Pancreas (tissue), 10 donors: ENCODE measurements at places on chromosomes 12 and 14. TPM values are rescaled to one million over a fixed set of nuclear protein-coding genes. Genes with fewer than 3 reads are reported as not detected.

The OVCH1 gene
- total RNA-seq: not detected

The RESF1 gene
- 17.2 TPM for total RNA-seq

DNA sequence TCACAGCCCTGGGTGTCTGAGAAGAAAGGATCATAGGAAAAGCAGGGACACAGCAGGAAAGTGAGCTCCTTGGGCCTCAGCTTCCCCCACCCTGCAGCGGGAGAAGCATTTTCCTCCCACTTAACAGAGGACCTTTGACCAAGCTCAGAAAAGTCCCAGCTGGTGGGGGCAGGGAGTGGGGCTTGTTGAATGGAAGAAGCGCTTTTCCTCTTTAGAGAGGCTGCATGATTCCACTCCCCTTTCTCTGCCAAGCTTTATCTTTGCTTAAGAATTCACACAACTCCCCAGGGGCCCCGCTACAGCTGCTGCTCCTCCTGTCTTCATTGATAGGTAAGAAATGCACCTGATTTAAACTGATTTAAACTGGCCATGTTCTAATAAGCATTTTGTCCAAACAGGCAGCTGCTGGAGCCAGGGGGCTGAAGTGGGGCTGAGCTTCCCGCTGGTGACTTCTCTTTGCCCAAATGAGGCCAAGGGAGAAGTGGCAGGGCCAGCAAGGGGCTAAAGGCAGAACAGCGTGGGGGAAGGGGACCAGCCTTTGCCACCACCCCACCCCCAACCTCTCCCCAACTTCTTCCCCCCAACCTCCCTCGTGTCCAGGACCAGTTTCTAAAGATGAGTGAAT, 1.7 kb upstream of the PAPLN start:
- H3K4me3 ChIP-seq: no peak overlapping the region
- no peak overlapping the region for H3K27ac ChIP-seq
- H3K27me3 ChIP-seq: no peaks in the 10 kb centered on the region

GRCh38 chr14:68255693-68256178, 436.2 kb downstream of the RAD51B start:
- no peak overlapping the region for H3K27ac ChIP-seq
- no peak overlapping the region for H3K4me3 ChIP-seq
- peaks cover 9% of the 10 kb centered on the region for H3K4me1 ChIP-seq
- H3K27me3 ChIP-seq: no peaks in the 10 kb centered on the region
- DNase-seq: no peak

The PARPBP gene
- total RNA-seq: 0.73 TPM

GRCh38 chr12:47223031-47223847, 143.5 kb upstream of the AMIGO2 start:
- no peaks in the 10 kb centered on the region for H3K36me3 ChIP-seq
- DNase-seq: no peak
- no peaks in the 10 kb centered on the region for H3K27me3 ChIP-seq
- H3K27ac ChIP-seq: peak overlapping the region; percentile 86

GRCh38 chr12:2291182-2291832, 238.5 kb downstream of the CACNA1C start:
- no peak overlapping the region for H3K4me3 ChIP-seq
- H3K4me1 ChIP-seq: no peaks in the 10 kb centered on the region
- DNase-seq: no peak
- H3K36me3 ChIP-seq: no peaks in the 10 kb centered on the region
- no peaks in the 10 kb centered on the region for H3K27me3 ChIP-seq

DNA sequence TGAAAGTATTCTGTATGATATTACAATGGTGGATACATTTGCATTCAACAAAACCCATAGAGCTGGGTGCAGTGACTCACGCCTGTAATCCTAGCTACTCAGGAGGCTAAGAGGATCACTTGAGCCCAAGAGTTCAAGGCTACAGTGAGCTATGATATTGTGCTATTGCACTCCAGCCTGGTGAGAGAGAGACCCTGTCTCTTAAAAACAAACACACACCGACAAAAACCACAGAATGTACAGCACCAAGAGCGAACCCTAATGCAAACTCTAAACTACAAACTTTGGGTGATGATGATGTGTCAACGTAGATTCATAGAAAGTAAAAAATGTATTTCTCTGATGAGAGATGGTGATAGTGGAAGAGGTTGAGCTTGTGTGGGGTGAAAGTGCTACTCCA, 8.6 kb downstream of the CAPRIN2 start:
- H3K36me3 ChIP-seq: no peaks in the 10 kb centered on the region
- no peak for DNase-seq
- no peaks in the 10 kb centered on the region for H3K4me1 ChIP-seq
- no peaks in the 10 kb centered on the region for H3K27me3 ChIP-seq

- no peak overlapping the region for H3K27ac ChIP-seq
- peaks cover 8% of the 10 kb centered on the region for H3K4me1 ChIP-seq
- no peaks in the 10 kb centered on the region for H3K27me3 ChIP-seq
- no peak overlapping the region for H3K4me3 ChIP-seq
- no peaks in the 10 kb centered on the region for H3K36me3 ChIP-seq
- no peak for DNase-seq
Observed at GRCh38 chr12:27020761-27021160, 1.6 kb upstream of the MED21 start.

DNA sequence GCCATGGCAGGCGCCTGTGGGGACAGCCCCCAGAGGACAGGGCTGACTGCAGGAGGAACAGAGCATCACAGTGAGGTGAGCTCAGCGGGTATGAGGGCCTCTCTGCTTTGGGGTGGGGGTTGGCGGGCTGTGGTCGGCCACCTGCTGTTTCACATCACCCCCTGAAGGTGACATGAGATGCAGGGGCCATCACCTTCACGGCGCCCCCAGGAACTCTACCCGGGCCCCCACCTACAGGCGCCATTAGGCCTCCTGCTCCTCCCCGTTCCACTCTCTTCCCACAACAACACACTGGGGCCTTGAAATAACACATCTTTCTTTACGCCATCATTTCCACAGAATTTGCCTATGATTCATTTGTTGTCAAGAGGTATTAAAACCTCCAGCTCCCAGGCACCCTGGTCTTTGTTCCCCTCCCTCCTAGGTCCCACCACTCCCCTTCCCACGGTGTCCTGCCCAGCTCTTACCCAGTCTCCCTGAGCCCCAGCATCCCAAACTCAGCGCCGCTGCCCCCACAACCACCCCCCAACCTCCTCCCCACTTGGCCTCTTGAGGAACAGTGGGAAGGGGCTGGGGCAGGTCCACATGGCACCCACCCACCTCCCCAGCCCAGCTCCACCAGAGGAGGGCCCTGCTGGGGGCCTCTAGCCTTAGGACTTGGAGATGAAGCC, 12.7 kb upstream of the HDAC7 start:
- no peak for DNase-seq
- H3K36me3 ChIP-seq: no peaks in the 10 kb centered on the region
- no peaks in the 10 kb centered on the region for H3K27me3 ChIP-seq
- H3K4me3 ChIP-seq: no peak overlapping the region
- no peak overlapping the region for H3K27ac ChIP-seq

DNA sequence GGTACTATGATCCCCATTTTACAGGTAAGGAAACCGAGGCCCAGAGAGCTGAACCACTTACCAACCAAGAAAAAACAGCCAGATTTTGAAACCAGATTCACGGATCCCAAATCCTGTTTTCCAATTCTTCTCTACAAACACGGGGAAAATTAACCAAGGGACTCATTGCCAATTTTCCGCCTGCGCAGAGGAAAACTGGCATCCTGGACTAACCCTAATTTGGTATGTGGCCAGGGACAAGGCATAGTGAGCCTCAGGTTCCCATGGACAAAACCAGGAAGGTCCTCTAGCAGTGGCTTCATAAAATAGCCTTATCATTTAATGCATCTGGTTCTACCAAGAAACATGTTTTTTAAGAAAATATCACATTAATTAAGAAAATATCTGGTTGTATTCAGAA, 517.3 kb downstream of the MED13L start:
- H3K27ac ChIP-seq: no peak overlapping the region
- no peak for DNase-seq
- no peak overlapping the region for H3K4me3 ChIP-seq
- H3K36me3 ChIP-seq: no peaks in the 10 kb centered on the region
- no peaks in the 10 kb centered on the region for H3K4me1 ChIP-seq

GRCh38 chr14:51097287-51097686, 2.4 kb upstream of the TRIM9 start:
- H3K4me1 ChIP-seq: peaks cover 7% of the 10 kb centered on the region
- no peaks in the 10 kb centered on the region for H3K36me3 ChIP-seq
- no peak overlapping the region for H3K27ac ChIP-seq
- H3K4me3 ChIP-seq: no peak overlapping the region
- no peak for DNase-seq

DNA sequence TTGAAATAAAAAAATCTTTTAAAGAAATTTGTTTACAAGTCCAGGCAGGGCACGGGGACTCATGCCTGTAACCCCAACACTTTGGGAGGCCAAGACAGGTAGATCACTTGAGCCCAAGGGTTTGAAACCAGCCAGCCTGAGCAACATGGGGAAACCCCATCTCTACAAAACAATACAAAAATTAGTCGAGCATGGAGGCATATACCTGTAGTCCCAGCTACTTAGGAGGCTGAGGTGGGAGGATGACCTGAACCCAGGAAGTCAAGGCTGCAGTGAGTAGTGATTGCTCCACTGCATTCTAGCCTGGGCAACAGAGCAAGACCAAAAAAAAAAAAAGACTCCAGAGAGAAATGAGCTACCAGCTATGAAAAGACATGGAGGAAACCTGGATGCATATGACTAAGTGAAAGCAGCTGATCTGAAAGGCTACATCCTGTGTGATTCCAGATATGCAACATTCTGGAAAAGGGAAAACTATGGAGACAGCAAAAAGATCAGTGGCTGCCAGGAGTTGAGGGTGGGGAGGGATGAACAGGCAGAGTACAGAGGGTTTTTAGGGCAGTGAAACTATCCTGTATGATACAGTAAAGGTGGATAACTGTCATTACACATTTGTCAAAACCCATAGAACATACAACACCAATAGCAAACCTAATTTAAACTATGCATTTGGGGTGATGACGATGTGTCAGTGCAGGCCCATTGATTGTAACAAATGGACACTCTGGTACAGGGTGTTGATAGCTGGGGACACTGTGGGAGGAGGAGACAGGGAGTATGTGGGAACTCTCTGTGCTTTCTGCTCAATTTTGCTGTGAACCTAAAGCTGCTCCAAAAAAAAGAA, 59.9 kb downstream of the PRKAB1 start:
- H3K27me3 ChIP-seq: no peaks in the 10 kb centered on the region
- no peak for DNase-seq
- H3K36me3 ChIP-seq: no peaks in the 10 kb centered on the region
- H3K4me3 ChIP-seq: no peak overlapping the region
- H3K4me1 ChIP-seq: no peaks in the 10 kb centered on the region

The STYK1 gene
- total RNA-seq: 0.22 TPM

DNA sequence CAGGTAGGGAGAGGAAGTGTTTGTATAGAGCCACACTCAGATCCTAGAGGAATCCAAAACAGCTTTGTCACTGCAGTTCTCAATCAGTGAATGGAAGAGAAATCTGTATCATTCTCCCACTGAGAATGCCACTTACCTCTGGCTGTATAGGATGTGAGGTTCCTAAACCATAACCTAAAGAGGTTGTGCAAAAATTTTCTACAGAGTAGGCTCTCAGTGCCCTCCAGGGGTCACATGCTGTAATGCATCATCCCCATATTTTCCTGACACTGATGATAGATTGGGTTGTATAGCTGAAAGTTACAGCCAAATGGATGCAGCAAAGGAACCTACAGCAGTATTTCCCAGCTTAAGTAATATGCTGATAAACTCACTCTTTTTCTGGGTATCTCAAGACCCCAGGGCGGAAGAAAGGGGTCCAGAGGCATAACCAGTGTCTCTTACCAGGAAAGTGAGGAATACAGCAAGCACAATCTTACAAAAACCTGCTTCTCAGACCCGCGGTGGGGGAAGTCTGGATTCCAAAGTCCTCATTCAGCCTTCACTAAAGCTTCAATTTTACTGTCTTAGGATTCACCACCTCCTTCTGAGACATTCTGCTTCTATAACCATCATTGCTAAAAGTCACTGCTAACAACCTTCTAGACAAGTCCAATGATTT, 3.8 kb downstream of the BCDIN3D start:
- no peaks in the 10 kb centered on the region for H3K4me1 ChIP-seq
- H3K27ac ChIP-seq: no peak overlapping the region
- DNase-seq: no peak
- H3K27me3 ChIP-seq: no peaks in the 10 kb centered on the region
- no peak overlapping the region for H3K4me3 ChIP-seq
- H3K36me3 ChIP-seq: no peaks in the 10 kb centered on the region

- no peaks in the 10 kb centered on the region for H3K4me1 ChIP-seq
- no peaks in the 10 kb centered on the region for H3K27me3 ChIP-seq
- no peak overlapping the region for H3K4me3 ChIP-seq
- no peak overlapping the region for H3K27ac ChIP-seq
Observed at GRCh38 chr14:50647753-50648152, 20.4 kb downstream of the SAV1 start.

DNA sequence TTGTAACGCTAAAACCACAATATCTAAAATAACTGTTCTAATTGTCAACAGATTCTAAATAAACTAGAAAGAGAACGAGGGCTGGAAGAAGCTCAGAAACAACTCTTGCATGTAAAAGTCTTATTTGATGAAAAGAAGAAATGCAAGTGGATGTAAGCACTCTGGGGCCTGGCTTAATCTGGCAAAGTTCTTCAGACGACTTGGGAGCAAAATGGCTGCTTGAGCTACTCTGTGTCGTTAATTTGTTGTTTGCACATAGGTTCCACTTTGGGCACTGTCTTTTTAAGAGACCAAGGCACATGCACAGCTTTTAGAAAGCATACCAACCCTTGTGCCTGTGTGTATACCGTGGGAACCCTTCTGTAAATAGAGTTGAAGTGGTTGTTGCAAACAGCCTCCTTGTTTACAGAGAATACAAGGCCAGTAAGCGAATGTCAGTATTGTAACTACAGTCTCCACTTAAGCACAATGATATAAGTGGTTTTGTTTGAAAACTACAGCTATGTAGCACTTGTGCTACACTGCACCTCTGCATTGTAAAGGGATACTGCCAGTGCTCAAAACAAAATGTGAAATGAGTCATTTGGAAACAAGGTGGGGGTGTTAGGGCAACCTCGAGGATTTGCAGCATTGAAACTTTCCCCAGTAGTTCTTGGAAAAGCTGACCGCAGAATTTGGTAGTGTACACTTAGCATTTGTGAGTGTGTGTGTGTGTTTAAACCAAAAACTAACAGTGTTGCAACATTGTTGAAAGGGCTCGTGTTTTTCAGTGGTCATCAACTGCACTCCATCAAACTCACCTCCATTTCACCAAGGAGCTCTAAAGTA, 154.3 kb downstream of the CEP83 start:
- no peak overlapping the region for H3K4me3 ChIP-seq
- no peaks in the 10 kb centered on the region for H3K36me3 ChIP-seq
- H3K27me3 ChIP-seq: no peaks in the 10 kb centered on the region
- H3K27ac ChIP-seq: no peak overlapping the region

GRCh38 chr12:47636908-47637780, 68.7 kb downstream of the RPAP3 start:
- no peak overlapping the region for H3K27ac ChIP-seq
- DNase-seq: no peak
- H3K27me3 ChIP-seq: no peaks in the 10 kb centered on the region
- H3K4me3 ChIP-seq: no peak overlapping the region
- no peaks in the 10 kb centered on the region for H3K4me1 ChIP-seq

- DNase-seq: peak; percentile 88
- H3K27me3 ChIP-seq: no peaks in the 10 kb centered on the region
- H3K4me3 ChIP-seq: peak within 1 kb of the TSS; percentile 51
- H3K36me3 ChIP-seq: no peaks in the 10 kb centered on the region
- no peaks in the 10 kb centered on the region for H3K4me1 ChIP-seq
Observed at GRCh38 chr12:12891080-12891880, at the start of gene GPRC5A. GPRC5A (plus strand) TSS chr12:12891562; CDS start chr12:12908250, 16,688 bp downstream.

The FAM90A1 gene
- total RNA-seq: 1.4 TPM

GRCh38 chr12:70686299-70686698, 49.1 kb upstream of the PTPRB start:
- no peak for DNase-seq
- H3K27me3 ChIP-seq: no peaks in the 10 kb centered on the region
- no peak overlapping the region for H3K27ac ChIP-seq
- H3K4me1 ChIP-seq: no peaks in the 10 kb centered on the region
